ENCODE measurements at places on chromosomes 4 and X. TPM values are rescaled to one million over a fixed set of nuclear protein-coding genes. Genes with fewer than 3 reads are reported as not detected.

Gene F11
- not detected for total RNA-seq

GRCh38 chr4:75545526-75545925 is 10.3 kb upstream of the ODAPH start:
- no peak overlapping the region for H3K4me3 ChIP-seq
- H3K27ac ChIP-seq, result no peak overlapping the region
- peaks cover 2% of the 10 kb centered on the region for H3K36me3 ChIP-seq
- H3K27me3 ChIP-seq, result no peaks in the 10 kb centered on the region
- no peaks in the 10 kb centered on the region for H3K4me1 ChIP-seq

DNA sequence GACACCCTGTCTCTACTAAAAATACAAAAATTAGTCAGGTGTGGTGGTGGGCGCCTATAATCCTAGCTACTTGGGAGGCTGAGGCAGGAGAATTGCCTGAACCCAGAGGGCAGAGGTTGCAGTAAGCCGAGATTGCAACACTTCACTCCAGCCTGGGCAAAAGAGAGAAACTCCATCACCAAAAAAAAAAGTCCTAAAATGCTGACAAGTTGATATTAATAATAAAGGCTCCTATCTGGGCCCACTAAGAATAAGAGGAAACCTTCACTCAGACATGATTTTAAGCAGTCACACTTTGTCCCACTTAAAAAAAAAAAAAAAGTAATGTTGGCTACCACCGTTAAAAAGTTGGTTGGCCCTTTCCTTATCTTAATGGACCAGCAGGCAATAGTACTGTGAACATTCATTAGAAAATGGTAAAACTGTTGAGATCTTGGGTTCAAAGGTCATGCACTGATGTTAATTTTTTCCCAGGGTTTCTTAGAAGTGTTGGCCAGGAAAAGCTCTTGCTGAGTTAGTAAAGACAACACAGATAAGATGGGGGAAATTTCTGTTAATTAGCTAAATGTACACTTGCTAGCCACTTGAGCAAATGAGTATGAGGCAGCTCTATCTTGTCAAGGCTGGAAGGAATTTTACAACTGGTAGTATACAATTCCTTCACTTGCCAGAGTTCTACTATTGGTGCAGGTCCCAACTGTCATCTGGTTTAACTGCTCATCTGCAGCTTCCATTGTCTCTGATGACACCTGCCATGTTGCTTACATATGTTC is 43.6 kb upstream of the BMP2K start:
- no peaks in the 10 kb centered on the region for H3K36me3 ChIP-seq
- no peak for DNase-seq
- H3K27ac ChIP-seq, result no peak overlapping the region
- H3K4me1 ChIP-seq, result peaks cover 32% of the 10 kb centered on the region
- no peak overlapping the region for H3K4me3 ChIP-seq

DNA sequence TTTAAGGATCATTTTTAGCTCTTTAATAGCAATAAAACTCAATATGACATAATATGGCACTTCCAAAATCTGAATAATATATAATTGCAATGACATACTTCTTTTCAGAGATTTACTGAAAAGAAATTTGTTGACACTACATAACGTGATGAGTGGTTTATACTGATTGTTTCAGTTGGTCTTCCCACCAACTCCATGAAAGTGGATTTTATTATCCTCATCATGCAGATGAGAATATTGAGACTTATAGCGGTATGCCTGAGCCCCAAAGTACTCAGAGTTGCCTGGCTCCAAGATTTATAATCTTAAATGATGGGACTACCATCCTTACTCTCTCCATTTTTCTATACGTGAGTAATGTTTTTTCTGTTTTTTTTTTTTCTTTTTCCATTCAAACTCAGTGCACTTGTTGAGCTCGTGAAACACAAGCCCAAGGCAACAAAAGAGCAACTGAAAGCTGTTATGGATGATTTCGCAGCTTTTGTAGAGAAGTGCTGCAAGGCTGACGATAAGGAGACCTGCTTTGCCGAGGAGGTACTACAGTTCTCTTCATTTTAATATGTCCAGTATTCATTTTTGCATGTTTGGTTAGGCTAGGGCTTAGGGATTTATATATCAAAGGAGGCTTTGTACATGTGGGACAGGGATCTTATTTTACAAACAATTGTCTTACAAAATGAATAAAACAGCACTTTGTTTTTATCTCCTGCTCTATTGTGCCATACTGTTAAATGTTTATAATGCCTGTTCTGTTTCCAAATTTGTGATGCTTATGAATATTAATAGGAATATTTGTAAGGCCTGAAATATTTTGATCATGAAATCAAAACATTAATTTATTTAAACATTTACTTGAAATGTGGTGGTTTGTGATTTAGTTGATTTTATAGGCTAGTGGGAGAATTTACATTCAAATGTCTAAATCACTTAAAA is 15.3 kb downstream of the ALB start:
- no peak overlapping the region for H3K27ac ChIP-seq
- H3K36me3 ChIP-seq, result no peaks in the 10 kb centered on the region
- DNase-seq, result no peak
- H3K4me1 ChIP-seq, result no peaks in the 10 kb centered on the region
- H3K27me3 ChIP-seq, result no peaks in the 10 kb centered on the region
- H3K4me3 ChIP-seq, result no peak overlapping the region

- no peaks in the 10 kb centered on the region for H3K4me1 ChIP-seq
- no peak overlapping the region for H3K4me3 ChIP-seq
- DNase-seq, result no peak
- no peak overlapping the region for H3K27ac ChIP-seq
These were observed 16.8 kb downstream of the POLR2B start for GRCh38 chr4:56995525-56995924.

DNA sequence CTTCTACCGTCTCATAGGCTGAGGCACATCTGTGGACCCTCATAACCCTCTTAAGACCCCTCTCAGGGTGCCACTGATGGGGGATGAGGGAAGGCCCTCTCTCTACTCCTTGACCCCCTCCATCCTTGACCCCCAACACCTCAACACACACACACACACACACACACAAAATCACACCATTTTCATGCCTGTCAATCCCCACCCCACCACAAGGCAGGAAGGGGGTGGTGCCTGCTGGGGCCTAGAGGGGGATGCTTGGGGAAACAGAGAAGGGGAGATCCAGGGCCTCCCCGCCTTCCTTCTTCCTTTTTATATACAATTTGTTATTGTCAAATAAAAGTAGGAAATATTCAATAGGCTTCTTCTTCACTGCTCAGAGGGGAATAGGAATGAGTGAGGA is 1.2 kb upstream of the EBP start:
- no peaks in the 10 kb centered on the region for H3K36me3 ChIP-seq
- no peak overlapping the region for H3K4me3 ChIP-seq
- no peak for DNase-seq

DNA sequence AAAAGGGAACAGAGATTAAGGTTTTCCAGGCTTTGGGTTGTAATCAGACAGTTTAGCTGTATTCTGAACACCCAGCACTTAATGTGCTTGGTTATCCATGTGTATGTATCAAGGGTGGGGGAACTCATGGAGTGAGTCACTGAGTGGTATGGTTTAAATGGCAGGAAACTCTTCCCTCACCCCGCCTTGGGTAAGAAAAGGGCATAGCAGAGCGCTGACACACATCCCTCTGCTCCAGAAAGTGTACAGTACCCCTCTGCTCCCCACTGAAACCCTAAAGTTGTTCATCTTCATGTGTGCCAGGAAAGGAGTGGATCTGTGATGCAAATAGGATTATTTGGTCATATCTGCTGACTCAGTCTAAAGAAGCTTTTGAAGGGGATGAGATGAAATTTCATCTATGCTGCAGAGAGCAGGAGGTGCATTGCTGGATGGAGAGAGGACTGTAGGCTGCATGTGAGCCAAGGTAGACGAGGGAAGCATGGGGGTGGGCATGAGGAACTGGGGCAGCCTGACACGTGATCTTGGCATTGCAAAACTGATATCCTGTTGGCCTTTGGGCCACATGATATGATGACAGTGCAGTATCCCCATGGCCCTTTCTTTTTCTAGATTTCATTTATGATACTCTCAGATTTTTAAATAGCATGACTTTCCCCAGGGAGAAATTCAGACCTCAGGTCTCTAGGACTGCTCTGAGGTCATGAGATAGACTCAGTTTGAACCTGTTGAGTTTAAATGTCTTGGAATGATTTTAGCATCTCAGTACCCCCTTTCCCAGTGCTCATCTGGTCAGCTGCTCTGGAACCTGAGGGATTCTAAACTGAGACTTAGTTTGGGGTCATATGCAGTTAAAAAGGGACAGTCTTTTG is 84.8 kb downstream of the TMEM164 start:
- H3K36me3 ChIP-seq, result no peaks in the 10 kb centered on the region
- H3K27me3 ChIP-seq, result no peaks in the 10 kb centered on the region
- H3K27ac ChIP-seq, result no peak overlapping the region

Data from B cell (primary cell).